Mesothelial cell of epicardium (in vitro differentiated cells): ENCODE measurements at places on chromosomes 12 and 14. TPM values are rescaled to one million over a fixed set of nuclear protein-coding genes. Genes with fewer than 3 reads are reported as not detected.
A peak's percentile ranks its signal among the peaks of the same experiment; 100 is the strongest.

ETFBKMT gene
- total RNA-seq, result 1.6 to 2.6 TPM (median 1.8 TPM) in 3 replicates

IFNG-AS1 gene
- not detected in 3 replicates for total RNA-seq

SLC4A8 gene
- total RNA-seq, result 17.5 to 21.2 TPM (median 17.6 TPM) in 3 replicates

DNA sequence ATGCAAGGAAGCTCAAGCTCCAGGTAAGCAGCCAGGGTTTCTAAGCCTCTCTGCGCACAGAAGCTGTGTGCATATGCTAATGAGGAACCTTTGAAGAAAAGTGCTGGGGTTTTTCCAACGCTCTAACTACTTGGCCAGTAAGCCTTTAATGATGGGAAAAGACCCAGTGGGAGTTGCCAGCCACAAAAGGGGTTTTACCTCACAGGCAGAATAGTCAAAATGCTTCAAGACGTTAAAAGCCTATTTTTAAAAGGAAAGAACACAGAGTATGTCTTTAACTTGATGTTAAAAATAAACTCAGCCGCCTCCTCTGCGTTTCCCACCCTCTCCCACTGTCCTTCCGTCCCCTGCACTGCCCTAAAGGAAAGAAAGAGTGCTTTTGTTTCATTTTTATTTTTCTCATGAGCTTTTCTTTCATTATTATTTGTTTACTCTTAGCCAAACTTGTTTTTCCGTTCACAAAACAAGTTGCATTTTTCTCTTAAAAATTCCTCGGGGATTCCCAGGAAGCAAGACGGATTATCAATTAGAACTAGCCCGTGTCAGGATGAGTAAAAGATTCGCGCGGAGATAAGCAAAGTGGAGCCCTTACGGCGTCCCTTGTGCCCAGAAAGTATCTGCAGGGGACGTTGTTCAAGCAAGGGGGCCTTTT is 209.8 kb upstream of the NUDT4 start:
- DNase-seq, result no peak

GRCh38 chr14:70714055-70714550 is 72.4 kb downstream of the TTC9 start:
- DNase-seq, result peak; percentile 27
